Kidney tubule cell (primary cell): ENCODE measurements at places on chromosomes 16 and 17.

GRCh38 chr16:84024854-84025253 is 17.7 kb downstream of the SLC38A8 start:
- DNase-seq = peak; percentile 35

DNA sequence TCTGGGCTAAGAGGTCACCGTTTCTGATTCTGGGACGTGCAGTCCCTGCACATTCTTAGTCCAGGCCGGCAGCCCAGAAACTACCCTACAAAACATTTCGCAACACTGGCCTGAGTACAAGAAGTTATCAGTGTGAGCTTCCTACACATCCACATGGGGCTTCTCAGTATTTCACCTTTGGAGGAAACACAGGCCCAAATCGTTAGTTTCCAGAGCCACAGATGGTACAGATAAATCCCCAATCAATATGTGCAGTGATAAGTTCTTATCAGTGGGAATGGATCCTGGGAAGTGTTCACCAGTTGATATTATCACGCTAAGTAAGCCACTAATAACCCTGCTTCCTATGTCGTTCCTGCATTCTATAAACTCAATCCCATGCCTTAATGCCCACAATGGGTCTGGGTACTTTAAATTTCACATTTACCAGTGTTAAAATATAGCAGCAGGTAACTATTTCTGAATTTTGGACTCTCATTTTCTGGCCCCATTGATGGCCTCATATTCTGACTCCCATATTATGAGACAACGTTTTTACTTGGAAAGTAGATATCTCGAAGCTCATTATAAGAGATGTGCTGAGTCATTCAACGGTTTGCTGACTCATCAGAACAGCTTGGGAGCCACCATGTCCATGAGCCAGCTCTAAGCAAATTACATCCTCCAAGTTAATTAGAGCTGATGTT is 370.2 kb upstream of the MAF start:
- peak; percentile 3 for DNase-seq

- DNase-seq = no peak
These were observed 187.8 kb downstream of the PRKCB start for GRCh38 chr16:24023621-24024020.

GRCh38 chr16:1525871-1526607 is 7.4 kb upstream of the TMEM204 start:
- DNase-seq = no peak

GRCh38 chr17:41308918-41309359 is at the start of gene KRTAP16-1:
Gene KRTAP16-1, minus strand, starts transcription at chr17:41309309. Its CDS starts 56 bp downstream, at chr17:41309253.
- no peak for DNase-seq
